Left kidney (tissue), 8 donors: ENCODE measurements at places on chromosomes 3 and 15. TPM values are rescaled to one million over a fixed set of nuclear protein-coding genes. Genes with fewer than 3 reads are reported as not detected.
A peak's percentile ranks its signal among the peaks of the same experiment; 100 is the strongest.

GRCh38 chr3:50381383-50381782 is 22.1 kb upstream of the TMEM115 start:
- DNase-seq = no peak

GRCh38 chr15:66848116-66848515 is 146.1 kb downstream of the SMAD6 start:
- DNase-seq = no peak

GRCh38 chr15:66865622-66866611 is 163.9 kb downstream of the SMAD6 start:
- DNase-seq = no peak

DNA sequence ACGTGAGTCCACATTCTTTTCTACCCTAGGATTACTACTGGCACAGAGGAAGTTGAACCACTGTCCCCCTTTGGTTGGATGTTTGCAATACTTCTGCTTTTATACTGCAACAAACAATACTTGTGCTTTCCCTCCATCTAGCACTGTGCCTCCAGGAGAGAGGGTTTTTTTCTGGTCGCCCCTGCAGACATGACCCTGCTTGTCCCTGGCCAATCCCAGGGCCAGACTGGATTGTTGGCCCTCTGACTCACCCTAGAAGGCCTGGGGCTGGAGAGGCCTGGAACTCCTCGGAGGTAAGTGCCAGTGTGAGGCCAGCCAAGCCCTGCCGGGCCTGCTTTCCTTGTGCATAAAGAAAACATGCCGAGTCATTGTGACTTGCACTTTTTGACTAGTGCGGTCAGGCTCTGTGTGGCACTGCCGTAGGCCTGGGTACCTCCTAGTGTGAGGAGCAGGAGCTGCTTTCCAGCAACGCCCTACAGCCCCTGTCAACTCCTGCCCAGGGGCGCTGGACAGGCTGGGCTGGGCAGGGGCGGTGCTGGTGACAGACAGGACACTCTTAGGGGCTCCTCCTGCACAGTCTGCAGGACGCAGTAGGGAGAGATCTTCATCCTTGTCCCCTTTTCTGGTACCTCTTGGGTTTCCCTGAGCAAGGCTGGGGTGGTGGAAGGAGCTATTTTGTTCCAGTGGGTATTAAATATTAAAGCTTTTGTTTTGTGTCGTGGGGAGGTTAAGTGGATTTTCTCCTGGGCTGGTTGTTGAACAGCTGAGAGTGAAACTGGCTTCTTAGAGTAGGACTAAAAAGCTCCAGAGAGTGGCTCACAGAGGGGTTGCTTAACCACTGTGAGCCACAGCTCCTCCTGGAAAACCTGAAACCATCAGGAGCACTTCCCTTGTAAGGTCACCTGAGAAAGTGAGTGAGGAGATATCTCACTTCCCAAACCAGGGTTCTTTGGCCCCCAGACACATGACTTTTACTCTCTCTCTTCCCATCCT is 14.4 kb upstream of the TKT start:
- DNase-seq = peak; percentile 81

DNA sequence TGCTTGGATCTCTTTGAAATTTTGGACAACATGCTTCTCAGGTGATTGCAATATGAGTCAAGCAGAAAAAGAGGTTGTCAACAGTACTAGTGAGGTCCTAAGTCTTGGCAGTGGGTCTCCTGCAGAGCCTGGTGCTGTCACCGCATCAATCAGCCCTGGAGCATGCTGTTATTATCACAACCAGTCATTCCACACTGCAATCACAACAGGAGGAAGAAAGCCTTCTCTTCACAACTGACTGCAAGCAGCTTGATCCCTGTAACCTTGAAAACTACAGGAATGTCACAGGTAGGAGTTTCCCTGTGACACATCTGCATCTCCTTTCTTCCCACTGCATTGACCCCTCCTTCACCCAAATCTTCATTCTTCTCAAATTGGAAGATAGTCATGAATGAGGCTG is 451.1 kb upstream of the ATP11B start:
- DNase-seq = no peak

GRCh38 chr3:149382518-149382917 is 5.1 kb upstream of the TM4SF1 start:
- DNase-seq = no peak

- peak; percentile 8 for DNase-seq
These were observed 904 bp upstream of the MCTP2 start for GRCh38 chr15:94230431-94230882.

DNA sequence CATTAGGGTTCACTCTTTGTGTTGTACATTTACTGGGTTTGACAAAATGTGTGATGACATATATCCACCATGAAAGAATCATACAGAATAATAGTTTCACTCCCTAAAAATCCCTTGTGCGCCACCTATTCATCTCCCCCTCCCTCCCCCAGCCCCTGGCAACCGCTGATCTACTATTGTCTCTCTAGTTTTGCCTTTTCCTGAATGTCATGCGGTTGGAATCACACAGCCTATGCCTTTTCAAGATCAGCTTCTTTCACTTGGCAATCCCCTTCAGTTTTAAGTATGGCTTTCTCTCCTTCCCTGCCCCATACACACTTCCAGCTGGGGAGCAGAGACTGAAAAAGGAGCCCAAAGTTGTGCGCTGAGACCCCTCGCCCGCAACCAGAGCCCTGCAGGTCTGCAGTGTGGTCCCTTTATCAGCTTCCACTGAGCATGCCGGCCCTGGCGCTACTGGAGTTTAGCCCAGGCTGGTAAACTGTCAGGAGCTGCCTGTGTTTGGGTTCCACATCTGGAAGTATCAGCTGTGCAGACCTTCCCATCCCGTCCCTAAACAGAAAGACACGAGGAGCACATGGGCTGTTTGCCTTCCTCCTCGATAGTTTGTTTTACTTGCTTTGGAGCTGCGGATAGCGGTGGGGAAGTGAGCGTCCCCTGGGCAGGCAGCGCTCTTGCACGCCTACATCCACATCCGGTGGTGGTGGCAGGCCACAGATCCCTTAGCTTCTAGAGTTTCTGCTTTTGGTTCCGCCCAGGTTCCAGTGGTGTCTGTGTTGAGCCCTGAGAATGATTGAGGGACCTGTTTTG is 12.3 kb downstream of the BOC start:
- no peak for DNase-seq

GRCh38 chr15:64089543-64090280 is 3.9 kb downstream of the CIAO2A start:
- no peak for DNase-seq

DNA sequence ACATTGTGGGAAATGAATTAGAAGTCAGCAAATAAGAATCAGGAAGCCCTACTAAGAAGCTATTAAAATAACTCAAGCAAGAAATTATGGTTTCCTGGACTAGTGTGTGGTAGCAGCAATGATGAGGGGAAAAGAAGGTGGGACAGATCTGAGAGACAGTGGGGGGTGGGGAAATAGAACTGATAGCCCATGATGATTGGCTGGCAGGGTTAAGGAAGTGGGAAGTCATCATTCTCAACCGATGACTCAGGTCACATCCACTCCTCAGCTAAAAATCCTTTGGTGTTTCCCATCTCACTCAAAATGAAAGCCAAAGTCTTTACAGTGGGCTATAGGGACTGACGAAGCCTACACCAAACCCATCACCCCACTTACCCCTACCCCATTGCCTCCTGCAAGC is 153.9 kb upstream of the ARHGEF26 start:
- DNase-seq = no peak

- no peak for DNase-seq
These were observed 9.9 kb downstream of the ZBED2 start for GRCh38 chr3:111585217-111585616.

DNA sequence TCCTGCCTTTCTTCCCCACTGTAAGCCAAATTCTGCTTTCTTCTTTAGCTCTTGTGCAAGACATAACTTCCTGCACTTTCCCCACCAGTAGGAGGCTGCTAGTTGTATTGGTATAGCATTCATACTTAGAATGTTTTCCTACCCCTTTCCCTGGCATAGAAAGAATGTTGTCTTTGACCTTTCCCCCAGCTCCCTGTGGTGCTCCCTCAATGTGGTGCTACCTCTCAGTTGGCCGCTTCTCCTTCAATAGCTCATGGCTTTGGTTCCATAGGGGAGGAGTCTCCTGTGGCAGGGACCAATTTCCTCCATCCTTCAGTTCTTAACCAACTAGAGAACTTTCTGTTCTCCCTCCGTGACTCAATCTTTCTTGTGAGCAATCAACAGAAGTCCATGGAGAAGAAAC is 67.5 kb upstream of the AKAP13 start:
- DNase-seq = no peak

DNA sequence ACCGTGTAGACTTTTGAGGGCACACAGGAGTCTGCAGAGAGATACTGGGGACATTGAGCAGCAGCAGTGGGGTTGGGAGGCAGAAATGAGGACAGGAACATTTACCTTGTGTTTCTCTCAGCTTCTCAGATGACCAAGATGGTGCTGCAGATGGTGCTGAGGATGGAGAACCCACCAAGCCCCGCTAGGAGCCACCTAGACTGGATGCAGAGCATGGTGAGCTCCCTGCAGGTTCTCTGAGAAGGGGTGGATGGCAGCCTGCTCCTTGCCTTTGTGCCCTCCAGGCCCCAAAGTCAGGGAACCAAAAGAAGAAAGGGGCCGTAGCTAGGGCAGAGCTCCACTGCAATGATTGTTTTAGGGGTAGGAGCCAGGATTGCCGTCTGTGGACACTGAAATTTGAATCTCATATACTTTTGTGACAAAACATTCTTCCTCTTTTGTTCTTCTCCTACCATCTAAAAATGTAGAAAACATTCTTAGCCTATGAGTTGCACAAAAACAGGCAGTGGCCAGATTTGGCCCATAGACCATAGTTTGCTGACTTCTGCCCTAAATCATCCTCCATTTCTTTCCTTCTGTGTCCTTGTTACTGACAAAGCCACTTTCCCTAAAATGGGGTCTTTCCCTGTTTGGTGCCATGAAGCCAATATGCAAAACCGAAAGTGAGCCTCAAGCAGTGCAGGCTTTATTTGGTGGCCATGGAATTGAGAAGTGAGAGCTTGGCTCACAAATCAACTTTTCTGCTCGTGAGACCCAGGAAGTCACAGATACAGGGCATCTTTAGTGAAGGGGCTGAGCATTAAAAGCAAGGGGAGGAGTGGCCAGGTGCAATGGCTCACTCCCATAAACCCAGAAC is 11.9 kb upstream of the MUC20 start:
- no peak for DNase-seq

DNA sequence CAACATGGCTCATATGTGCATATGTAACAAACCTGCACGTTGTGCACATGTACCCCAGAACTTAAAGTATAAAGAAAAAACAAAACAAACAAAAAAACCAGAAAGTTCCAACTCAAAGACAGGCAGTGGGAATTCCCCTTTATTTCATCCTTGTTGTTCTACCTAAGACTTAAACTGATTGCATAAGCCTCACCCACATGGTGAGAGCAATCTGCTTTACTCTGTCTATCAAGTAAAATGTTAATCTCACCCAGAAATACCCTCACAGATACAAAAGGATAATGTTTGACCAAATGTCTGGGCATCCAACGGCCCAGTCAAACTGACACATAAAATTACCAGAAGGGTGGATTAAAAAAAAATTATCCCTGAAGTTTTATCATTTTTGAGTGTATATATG is 190.9 kb upstream of the PLSCR5 start:
- no peak for DNase-seq

DNA sequence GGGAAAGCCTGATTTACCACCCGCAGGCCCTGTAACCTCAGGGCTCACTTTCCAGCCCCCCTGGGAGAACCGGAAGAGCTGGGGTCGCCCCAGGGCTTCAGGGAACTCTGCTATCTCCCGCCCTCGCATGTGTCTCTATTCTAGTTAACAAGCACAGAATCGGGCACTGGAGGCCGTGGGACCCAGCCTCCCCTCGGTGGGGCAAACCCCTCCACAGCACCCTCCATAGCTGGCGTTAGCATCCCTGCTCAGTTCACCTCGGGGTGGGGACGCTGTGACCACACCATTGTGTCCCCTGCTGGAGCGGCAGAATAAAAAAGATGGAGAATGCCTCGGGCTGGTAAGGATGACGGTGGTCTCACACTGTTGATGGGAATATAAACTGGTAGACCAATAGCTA is 3.5 kb upstream of the LRRC15 start:
- no peak for DNase-seq

DNA sequence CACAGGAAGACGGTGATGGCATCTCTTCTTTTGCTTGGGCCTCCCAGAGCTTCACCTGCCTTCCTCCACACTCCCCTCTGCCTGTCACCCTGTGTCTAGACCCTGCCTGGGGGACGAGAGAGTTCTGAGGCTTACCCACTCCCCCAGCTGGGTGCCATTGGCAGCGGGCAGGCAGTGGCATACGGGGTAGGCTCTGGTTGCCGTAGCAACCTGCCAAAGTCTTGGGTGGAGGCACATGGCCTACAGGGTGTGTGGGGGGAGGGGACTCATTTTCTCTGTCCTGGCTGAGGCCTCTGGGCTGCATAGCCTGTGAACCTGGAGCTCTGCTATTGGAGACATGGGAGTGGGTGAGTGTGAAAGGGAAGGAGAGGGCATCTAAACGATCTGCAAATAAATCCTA is 4.4 kb downstream of the INSYN1 start:
- DNase-seq = no peak

GRCh38 chr3:15405448-15406050 is 21.8 kb downstream of the METTL6 start:
- DNase-seq = peak; percentile 50

- no peak for DNase-seq
These were observed 141.7 kb downstream of the NR1D2 start for GRCh38 chr3:24086617-24087404.

GRCh38 chr3:122510878-122511535 is 3.7 kb downstream of the KPNA1 start:
- DNase-seq = no peak

GRCh38 chr3:171028779-171029232 is 2.3 kb upstream of the SLC2A2 start:
- DNase-seq = no peak

The CLDN18 gene
- polyA plus RNA-seq = 2.7 TPM

The TIMMDC1 gene
- 109 TPM for polyA plus RNA-seq

The PLCH1 gene
- 13.6 TPM for polyA plus RNA-seq

The LEKR1 gene
- 3.2 TPM for polyA plus RNA-seq

The ZFAND6 gene
- polyA plus RNA-seq = 132 TPM

The PLAAT1 gene
- polyA plus RNA-seq = 3.6 TPM

The TRIM59 gene
- 25.9 TPM for polyA plus RNA-seq

The RNU5B-1 gene
- not detected for polyA plus RNA-seq

The ROPN1 gene
- 0.25 TPM for polyA plus RNA-seq
